Left lung (tissue), 14 donors: ENCODE measurements at places on chromosomes 7 and 10. TPM values are rescaled to one million over a fixed set of nuclear protein-coding genes. Genes with fewer than 3 reads are reported as not detected.
A peak's percentile ranks its signal among the peaks of the same experiment; 100 is the strongest.

DNA sequence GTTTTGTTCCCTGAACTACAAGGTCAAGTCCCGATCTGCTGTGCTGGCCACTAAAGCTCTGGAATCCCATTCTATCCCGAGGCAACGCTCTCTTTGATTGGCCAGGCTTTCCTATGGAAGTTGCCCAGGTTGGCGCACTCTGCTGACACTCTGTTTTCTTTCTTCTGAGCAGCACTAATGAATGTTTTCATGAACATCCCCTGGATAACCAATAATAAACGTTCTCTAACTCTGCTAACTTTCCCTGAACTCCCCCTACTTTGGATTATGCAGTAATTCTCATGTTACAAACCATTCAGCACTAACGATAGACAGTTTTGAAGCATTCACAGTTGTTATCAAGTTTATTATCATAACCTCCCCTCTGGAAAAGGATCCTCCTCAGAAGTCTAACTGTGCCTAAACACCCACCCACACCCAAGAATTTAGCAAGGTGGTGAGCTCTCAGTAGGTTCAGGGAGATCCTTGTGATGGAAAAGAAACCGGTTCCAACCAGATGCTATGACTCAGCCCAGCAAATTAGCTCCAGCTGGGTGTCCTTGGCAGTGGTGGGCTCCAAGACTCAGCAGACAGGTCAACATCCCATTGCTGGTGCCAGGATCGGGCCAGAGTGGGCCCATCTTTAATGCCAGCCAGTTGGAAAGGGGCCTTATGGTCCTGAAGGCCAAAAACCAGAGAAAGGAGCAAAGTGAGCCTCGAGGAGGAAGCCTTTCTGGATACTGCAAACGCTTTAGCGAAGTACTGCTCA is 68.4 kb downstream of the CREB3L2 start:
- no peak overlapping the region for H3K4me3 ChIP-seq
- H3K27ac ChIP-seq: peak overlapping the region; percentile 71
- H3K27me3 ChIP-seq: no peaks in the 10 kb centered on the region
- H3K36me3 ChIP-seq: no peaks in the 10 kb centered on the region

The TMEM273 gene
- total RNA-seq: 19.4 TPM

The SSC4D gene
- total RNA-seq: 1.8 TPM

The SUGCT gene
- total RNA-seq: 2.0 TPM

The RET gene
- 1.0 TPM for total RNA-seq
